SK-N-SH (cell line): ENCODE measurements at places on chromosomes 7 and 10. TPM values are rescaled to one million over a fixed set of nuclear protein-coding genes. Genes with fewer than 3 reads are reported as not detected.

STAG3 gene
- 0.10 and 0.31 TPM in 2 replicates for polyA plus RNA-seq

AMZ1 gene
- polyA plus RNA-seq, result 0.15 and 0.19 TPM in 2 replicates

CTAGE15 gene
- polyA plus RNA-seq, result 0.07 TPM in 1 of 2 replicates, not detected in the other

GRCh38 chr7:73829921-73830680 is 695 bp upstream of the CLDN4 start:
- DNase-seq, result no peak

GRCh38 chr7:27148756-27149641 is 1.4 kb upstream of the HOXA6 start:
- DNase-seq, result no peak
